ENCODE measurements at places on chromosomes 12 and 14.

DNA sequence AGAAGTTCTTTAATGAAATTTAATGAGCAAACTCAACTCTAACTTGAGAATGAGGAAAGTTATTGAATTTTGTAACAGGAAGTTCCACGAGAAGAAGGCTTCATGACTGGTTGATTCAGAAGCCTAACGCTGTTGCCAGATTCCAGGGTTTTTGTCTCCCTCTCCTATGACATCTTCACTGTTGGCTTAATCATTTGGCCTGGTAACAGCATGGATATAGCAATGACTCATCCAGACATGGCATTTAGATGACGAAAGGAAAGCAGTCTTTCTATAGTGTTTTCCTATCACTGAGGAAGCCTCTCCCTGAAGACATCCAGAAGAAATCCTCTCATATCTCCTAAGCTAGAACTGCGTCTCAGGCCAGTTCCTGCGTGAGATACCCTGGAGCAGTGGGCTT is 9.4 kb upstream of the KCNA1 start:
- DNase-seq, result no peak

DNA sequence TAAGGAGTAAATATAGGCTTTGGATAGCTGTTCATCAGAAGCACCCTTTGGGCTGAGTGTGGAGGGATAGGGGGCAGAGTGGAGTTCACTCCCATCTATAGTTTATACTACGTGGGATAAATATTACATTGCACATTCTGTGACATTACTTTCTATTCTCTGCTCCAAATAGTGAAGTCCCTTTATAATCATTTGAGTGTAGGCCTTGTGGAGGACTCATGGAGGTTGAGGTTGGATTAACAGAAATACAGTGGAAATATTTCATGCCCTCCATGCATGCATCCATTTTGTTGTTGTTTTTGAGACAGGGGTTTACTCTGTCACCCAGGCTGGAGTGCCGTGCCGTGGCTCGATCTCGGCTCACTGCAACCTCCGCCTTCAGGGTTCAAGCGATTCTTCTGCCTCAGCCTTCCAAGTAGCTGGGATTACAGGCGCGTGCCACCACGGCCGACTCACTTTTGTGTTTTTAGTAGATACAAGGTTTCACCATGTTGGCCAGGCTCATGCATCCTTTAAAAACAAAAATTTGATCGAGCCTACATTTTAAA is 1.4 kb downstream of the CHPT1 start:
- no peak for DNase-seq

GRCh38 chr12:116674643-116675183 is 63.2 kb downstream of the SPRING1 start:
- no peak for DNase-seq

DNA sequence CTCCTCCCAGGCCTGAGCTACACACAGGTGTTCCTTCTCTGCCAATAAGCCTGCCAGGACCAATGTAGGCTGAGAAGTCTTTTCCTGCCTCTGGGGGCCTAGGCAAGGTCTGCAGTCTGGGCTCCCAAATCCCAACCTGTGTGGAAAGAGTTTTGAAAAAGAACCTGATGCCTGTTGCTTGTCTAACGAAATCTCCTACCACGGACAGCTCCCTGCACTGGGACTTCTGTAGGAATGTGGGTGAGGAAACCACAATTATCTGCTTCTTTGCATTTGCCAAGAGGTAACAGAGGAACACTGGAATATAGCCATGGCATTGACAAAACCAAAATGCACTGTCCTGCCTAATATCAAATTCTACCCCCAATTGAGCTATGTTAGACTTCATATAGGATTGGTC is 877.0 kb upstream of the TMEM132C start:
- DNase-seq, result no peak

DNA sequence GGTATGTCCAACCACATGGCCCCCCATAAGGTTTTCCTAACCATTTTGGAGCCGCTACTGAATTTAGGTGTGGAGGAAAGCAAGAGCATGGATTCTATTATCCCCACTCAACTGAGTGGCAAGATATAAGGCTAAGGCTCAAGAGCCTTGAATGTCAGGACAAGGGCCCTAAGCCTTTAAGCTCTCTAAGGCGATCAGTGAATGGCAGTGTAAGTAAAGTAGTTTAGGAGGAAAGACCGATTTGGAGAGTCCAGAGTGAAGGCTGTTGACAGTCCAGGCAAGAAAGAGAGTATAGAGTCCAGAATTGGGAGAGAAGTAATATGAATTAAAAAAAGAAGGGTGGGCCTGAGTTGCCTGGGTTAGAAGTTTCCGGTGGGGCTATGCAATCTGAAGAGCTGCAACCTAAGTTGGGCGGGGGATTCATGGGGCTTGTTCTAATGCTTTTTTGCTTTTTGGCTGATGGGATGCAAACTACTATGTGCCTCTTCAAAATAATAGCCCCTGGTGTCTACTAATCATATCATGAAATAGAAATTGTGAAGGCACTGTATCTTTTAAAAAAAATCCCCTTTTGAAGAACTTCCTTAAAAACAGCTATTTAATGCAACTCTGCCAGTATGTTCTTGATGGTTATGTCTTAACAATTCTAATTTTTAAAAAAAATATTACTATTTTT is at the start of gene SPIC:
SPIC (plus strand) TSS at position 626 of the 676 bp plus-strand sequence. CDS start 1,569 bp downstream, outside the sequence.
- no peak for DNase-seq

DNA sequence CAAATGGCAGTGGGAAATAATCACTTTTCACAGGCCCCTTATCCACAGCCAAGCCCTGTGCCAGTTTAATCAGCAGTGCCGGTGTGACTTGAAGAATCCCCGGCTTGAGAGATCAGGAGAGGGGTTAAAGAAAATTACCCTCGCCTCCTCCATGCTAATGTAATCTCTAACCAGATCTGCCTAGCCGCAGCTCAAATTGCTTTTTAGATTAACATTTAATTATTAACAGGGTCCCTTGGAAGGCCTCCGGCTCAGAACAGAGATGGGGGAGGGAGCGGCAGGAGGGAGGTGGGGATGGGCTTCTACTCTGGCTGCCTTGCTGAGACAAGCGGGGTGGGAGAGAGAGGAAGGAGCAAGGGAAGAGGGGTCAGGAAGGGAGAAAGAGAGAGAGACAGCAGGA is 24.0 kb downstream of the FAM222A start:
- DNase-seq, result no peak

GRCh38 chr12:116127859-116128258 is 149.6 kb downstream of the MED13L start:
- no peak for DNase-seq

DNA sequence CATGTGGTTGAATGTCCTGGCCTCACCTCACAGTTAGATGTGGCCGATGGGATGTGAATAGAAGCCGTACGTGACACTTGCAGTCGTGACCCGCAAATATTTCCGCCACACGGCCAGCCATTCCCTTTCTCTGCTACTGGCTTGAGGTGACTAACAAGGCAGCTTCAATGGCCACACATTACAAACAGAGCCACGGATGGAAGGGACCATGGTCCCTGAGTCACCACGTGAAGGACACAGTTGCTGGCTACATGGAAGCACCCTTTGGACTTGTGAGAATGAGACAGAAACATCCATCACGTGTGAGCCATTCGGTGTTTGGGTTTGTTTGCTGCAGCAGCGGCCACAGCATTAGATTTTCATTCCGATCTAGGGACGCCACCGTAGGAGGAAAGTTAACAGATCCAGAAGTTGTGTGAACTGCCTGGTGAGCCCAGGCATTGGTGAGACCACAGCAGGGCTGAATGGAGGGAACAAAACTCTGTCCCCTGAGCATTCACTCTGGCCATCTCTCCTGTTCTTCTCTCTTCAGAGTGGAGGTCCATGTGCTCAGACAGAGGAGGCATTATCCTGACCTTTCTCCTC is 33.5 kb upstream of the ADGRD1 start:
- no peak for DNase-seq

DNA sequence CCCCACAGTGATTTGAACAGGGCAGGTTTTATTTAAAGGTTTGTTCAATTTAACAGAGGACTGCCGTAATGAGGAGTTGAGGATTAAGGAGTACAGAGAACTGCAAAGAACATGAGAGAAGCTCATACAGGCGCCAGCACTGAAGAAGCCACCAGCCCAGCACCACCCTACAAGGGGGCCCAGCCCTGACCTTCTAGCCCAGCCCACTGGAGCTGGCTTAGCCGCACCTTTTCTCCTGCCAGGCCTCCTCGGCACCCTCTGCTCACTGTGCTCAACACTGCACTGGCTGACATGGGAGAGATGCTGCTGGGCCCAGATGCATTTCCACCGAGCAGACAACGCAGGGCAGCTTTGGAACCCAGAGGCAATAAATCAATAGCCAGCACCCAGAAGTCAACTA is 36.5 kb upstream of the SFSWAP start:
- DNase-seq, result no peak

DNA sequence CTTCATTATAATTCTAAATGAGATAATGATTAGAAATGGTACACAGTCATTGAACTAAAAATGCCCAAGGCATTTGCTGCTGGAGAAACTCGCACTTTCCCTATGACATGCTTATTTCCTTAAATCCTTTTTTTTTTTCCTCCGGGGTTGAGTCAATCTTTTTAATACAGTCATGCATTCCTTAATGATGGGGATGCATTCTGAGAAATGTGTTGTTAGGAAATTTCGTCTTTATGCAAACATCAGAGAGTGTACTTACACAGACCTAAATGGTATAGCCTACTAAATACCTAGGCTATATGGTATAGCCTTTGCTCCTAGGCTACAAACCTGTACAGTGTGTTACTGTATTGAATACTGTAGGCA is 29.8 kb upstream of the DACT1 start:
- DNase-seq, result no peak

DNA sequence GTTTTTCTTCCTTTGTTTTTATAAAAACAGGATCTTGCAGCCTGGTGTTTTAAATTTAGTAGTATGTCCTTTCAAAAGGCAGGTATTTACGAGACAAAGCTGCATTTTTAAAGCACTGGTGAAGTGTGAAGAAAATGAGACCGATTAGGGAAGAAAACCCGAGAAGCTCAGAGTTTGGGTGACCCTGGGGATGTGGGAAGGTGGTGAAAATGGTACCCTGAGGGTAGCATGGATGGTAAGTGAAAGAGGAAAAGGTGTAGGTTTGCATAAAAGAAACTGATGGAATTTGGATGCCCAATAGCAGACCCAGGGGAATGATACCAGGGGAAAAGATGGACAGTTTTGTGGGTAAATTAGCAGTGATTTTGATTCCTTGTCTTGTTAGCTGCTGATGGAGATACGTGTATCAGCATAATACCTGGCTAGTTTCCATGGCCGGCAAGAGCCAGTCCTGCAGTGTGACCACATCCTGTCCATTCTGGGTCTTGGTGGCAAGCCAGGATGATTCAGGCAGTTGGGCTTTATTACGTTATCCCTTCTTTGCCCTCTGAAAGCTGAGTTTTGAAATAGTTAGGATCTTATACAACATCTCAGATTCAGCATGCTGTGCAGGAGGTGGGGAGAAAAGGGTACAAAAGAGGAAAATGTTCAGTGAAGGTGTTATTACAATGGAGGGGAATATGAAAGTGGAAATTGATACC is 8.9 kb downstream of the BICD1 start:
- no peak for DNase-seq

DNA sequence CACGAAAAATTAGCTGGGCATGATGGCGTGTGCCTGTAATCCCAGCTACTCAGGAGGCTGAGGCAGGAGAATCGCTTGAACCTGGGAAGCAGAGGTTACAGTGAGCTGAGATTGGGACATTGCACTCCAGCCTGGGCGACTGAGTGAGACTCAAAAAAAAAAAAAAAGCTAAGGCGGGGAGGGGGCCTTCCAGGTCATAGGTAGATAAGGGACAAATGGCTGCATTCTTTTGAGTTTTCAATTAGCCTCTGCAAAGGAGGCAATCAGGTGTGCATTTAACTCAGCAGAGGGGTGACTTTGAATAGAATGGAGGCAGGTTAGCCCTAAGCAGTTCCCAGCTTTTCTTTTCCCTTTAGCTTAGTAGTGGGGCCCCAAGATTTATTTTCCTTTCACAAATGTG is 743 bp upstream of the AACS start:
- DNase-seq, result no peak
